ENCODE measurements at places on chromosomes 4 and X.

- DNase-seq, result no peak
These were observed 38.3 kb downstream of the DCTD start for GRCh38 chr4:182878633-182879495.

- no peak for DNase-seq
These were observed 484.0 kb downstream of the NAF1 start for GRCh38 chr4:162682651-162683050.

- DNase-seq, result no peak
These were observed 88.1 kb downstream of the RPA4 start for GRCh38 chrX:96971812-96972211.

GRCh38 chr4:39687014-39687413, 10.9 kb upstream of the UBE2K start:
- no peak for DNase-seq
